ENCODE measurements at places on chromosomes 11 and 22.

DNA sequence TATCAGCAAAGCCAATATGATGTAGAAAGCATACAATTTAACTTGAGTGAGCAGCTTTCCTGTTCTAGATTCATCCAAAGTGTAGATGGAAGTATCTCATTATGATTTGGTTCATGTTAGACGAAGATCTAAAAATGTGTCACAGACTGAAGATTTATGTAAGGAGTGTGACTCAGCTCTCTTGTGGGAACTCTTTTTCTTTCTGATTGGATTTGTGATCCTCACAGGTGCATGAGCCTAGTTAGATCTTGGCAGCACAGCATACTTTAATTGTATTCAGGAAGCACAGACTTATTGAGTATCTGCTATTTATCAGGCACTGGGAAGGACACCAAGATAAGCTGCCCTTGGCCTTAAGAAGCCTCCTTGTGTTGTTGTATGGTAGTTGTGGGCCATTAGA, 147.1 kb downstream of the C11orf91 start:
- no peak for DNase-seq

DNA sequence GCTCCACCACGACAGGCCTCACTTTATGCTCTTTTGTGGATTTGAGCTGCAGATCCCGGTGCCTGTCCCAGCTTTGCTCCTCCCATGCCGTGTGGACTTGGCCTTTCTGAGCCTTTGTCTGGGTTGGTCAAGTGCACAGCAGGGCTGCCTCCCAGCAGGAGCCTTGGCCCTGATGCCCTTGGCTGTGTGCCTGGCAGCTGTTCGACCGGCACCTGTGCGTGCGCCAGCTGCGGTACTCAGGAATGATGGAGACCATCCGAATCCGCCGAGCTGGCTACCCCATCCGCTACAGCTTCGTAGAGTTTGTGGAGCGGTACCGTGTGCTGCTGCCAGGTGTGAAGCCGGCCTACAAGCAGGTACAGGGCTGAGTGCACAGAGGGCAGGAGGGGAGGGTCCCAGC, 46.5 kb downstream of the MYO7A start:
- no peak for DNase-seq

GRCh38 chr11:13473013-13473722, 10.1 kb upstream of the BTBD10 start:
- DNase-seq, result no peak

DNA sequence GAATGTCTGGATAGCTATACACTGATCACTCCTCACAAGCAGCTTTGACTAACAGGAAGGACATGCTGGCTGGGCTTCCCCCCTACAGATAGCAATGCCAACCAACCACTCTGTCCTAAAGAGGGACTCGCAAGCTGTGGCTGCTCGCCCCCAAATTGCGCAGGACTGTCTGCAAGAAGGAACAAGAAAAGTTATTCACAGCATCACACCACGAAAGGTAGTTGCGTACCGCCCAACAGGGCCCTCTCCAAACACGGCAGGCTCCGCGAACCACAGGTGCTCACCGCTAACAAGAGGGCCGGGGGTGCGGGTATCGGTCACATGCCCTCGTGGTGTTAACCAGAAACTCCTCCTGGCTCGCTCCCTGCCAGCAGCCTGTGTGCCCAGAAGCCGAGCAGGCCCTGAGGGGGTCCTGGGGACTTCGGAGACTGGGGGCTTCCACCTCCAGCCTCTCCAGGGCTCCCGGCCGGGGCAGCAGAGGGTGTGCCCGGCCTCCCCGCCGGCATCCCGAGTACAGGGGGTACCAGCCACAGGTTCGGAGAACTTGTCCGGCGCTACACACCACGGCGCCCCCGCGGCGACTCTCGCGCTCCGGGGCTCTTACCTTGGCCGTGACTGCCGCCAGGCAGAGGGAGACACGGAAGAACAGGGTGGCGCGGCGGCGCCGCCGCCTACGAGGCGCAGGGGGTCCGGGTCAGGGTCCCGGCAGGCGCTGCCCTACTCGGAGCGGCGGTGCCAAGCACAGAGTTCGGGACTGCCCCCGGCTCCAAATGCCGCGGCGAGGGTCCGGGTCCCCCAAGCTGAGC, 682 bp downstream of the LARGE1 start:
- peak; percentile 31 for DNase-seq

GRCh38 chr11:64118876-64119665, 46.8 kb downstream of the MACROD1 start:
- DNase-seq, result no peak

- DNase-seq, result no peak
These were observed 10.8 kb upstream of the TCF20 start for GRCh38 chr22:42281284-42281683.

DNA sequence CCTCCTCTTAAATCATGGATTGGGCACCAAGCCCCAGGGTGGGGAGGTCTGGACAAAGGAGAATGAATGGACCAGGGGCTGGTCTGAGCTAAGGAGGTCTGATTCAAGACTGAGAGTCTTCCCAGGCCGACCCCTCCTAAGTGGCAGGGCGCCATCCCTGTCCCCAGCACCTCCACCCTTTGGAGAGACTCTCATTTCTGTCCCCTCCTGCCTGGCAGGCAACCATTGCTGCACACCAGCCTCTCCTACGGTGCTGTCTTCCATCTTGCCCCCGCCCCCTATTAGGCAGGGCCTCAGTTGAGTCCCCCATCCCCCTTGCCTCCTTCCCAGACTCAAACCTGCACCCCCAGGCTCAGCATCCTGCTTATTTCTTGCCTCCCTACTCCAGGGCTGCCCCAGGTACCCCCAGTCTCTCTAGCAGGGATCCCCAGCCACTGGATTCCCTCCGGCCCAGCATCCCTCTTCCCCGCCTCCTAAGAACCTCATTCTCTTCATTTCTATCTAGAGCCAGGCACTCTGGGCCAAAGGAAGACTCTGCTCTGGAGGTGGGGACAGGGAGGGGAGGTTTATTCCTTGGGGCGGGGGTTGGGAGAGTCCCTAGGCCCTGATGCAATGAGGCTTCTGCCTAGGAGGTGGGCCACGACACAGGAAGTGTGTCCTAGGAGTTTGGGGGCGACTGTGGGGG, 1.7 kb upstream of the RCOR2 start:
- DNase-seq, result no peak

GRCh38 chr11:95429376-95429907, 198.4 kb upstream of the SESN3 start:
- no peak for DNase-seq

DNA sequence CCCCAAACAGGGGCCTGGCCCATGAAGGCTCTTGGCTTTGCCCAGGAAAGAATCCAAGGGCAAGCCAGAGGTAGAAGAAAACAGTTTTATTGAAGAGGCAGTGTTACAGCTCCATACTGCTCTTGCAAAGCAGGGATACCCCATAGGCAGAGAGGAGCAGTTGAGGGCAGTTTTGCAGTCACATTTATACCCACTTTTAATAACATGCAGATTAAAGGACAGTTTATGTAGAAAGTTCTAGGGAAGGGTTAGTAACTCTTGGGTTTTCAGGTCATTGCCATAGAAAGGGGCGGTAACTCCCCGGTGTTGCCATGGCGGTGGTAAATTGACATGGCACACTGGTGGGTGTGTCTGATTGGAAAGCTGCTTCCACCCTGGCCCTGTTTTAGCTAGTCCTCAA, 80.5 kb upstream of the GNAZ start:
- no peak for DNase-seq

GRCh38 chr11:45374130-45374529, 88.0 kb upstream of the SYT13 start:
- DNase-seq, result no peak

DNA sequence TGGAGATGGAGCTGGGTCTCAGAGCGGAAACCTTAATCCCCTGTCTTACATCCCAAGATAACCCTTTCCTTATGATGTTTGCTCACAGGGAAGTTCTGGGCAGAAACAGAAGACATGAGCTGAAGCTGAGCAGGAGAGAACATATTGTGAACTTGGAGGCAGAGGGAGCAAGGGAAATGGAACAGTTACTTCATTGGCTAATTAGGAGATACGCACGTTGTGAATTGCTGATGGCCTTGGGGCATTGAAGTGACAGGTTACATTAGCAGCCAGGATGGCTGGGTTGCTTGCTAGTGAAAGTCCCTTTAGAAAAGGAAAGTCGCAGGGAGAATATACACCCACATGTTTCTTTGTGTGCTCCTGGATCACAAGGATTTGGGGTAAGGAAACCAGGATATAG, 48.7 kb downstream of the TENM4 start:
- DNase-seq, result no peak

- DNase-seq, result no peak
These were observed 50.8 kb upstream of the SLC36A4 start for GRCh38 chr11:93248602-93249001.

- DNase-seq, result no peak
These were observed 38.3 kb downstream of the SC5D start for GRCh38 chr11:121330614-121331435.

DNA sequence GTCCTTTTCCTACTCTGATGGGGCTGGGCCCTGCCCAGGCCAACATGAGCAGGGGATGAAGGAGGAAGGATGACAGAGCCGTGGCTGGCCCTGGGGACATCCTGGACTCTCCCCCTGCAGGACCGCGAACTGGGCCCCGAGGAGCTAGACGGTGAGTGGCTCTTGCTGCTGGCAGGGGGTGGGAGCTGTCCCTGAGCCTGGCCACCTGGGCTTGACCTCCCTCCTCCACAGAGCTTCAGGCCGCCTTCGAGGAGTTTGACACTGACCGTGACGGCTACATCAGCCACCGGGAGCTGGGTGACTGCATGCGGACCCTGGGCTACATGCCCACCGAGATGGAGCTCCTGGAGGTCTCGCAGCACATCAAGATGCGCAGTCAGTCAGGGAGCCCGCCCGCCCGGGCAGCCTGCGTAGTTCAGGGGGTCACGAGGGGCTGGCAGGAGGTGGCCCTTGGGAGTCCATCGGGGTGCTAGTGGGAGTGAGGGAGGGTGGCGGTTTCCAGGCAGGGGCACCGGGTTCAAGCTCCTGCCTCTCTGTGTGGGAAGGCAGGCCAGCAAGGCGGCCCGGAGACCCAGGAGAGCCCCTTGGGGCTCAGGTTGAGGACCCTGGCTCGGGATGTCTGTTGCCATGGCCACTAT, 1.0 kb downstream of the CABP4 start:
- peak; percentile 17 for DNase-seq

GRCh38 chr11:2995893-2996554, 3.9 kb upstream of the NAP1L4 start:
- DNase-seq, result peak; percentile 7

- DNase-seq, result no peak
These were observed 31.6 kb upstream of the MPPED2 start for GRCh38 chr11:30617762-30618161.

Data from ovary (tissue), 10 donors.